ENCODE measurements at places on chromosomes 5 and 9. TPM values are rescaled to one million over a fixed set of nuclear protein-coding genes. Genes with fewer than 3 reads are reported as not detected.

Gene SLC44A1
- total RNA-seq: 33.7 TPM

- DNase-seq: no peak
These were observed 483.7 kb upstream of the RIOK2 start for GRCh38 chr5:97666783-97667182.

GRCh38 chr9:98852460-98852734 is 44.9 kb downstream of the GALNT12 start:
- DNase-seq: no peak

Gene ZNF484
- total RNA-seq: 8.7 TPM

DNA sequence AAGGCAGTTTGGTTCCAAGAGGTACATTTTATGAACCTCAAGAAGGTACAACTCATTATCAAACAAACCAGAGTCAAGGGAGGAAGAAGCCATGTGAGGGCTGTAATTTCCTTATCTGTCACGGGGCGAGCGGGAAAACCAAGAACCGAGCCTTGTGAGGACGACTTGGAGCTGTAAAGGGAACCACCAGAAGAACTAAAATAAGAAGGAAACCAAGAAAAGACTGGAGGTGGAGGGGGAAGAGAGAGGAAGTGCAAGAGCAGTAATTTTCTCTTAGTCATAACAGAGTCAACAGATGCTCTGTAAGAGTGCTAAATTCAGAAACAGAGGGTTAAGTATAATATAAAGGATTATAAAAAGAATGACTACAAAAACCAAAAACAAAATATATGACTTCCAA is 127.1 kb downstream of the DIRAS2 start:
- no peak for DNase-seq
